Stimulated activated CD8-positive, alpha-beta memory T cell treated with anti-CD3 and anti-CD28 coated beads, Interleukin-2, amount 100 ng/mL, for 1 hour (primary cell): ENCODE measurements at places on chromosomes 5 and 9.

DNA sequence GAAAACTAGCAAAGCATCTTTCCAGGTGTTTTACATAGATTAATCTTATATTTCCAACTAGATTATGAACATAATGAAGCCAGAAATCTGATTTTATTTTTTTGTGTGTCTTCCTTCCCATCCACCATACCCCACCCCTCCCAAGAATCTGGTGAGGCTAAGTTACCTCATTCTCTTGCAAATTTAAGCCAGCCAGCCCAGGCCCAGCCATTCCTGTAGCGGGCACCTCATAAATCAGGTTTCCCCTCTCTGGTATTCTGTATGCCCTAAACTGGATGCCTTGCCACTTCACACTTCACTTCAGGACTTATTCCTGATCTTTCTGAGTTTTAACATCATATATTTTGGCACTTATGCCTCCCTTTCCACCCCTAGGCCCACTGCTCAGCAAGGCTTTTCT lies 21.8 kb downstream of the C9 start:
- no peak for DNase-seq

DNA sequence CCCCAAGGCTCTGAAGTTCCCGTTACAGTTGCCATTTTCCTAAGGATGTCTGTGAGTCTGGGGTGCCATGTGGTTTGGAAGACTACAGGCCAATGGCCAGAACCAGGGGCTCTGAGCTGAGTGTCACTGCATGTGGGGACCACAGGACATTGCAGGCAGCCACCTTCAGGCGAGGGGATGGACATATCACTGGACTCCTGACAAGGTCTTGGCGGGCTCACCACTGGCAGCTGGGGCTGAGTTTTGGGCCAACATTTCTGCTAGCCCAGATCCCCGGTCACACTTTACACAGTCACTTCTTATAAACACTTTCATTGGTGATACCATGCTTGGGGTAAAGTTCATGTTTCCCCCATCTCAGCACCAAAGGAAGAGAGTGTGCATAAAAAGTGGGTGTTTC lies 109.8 kb downstream of the RASGRF2 start:
- no peak for DNase-seq

DNA sequence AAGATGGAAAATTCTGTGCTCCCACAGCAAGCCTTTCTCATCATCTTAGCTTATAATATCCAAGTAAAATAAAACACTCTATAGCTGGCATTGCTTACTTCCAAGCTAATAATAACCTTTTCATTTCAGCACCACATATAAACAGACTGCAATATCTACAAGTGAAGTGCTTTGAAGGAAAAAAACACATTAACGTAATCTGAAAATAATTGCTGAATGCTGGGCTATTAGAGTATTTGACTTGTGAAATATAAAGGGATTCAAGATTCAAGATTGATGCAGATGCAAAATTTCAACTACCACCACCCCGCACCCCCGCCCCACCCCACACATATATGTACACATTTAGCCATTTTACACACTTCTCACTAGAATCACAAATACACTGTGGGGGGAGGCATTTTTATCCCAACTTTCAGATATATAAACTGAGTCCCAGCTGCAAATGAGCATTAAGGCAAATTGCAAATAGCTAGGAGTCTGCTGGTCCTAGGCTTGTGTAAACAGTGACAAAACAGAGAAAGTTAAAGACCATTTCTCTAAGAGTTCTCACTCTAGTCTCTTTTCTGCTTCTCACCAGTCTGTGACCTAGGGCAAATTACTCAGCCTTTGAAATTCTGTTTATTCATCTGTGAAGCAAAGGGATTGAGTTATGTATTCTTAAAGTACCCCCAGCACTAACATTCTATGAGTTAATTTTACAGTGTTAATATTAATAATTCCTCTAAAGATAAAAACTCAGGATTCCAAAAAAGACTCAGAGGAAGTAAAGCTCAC lies 489.4 kb downstream of the PRELID2 start:
- DNase-seq: no peak

DNA sequence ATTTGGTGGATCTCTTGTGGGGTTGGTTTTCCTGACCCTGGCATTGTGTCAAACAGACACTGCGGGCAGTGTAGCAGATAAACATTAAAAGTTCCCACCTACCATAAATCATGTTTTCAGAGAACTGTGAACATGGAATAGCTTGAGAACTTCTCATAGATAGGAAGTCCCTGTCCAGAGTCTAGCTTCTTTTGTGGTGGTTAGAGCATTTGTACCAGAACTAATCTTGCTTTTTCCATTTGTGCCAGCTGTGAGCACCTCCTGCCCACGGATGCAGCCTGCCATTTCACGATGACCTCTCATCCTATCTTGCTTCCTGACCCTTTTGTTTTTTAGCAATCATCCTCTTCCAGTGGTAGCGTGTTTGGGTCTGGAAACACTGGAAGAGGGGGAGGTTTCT lies 61.4 kb downstream of the FAM78A start:
- DNase-seq: no peak

DNA sequence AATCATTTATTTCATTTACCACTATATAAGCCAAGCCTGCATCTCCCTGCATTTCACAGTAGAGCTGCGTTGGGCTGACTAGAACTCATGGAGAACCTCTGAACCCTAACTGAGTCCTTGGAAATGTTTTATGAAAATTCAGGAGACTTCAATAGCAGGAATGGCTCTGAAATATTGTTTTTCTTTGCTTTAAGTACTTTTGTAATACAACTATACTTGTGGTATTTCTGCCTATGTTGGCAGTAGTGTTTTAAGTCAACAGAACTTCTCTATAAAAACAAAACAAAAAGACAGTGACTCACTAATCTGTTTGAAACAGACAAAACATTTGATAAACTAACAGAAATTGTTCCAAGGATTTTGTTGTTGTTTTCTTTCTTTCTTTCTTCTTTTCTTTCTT lies 489.2 kb upstream of the MEF2C start:
- DNase-seq: no peak

DNA sequence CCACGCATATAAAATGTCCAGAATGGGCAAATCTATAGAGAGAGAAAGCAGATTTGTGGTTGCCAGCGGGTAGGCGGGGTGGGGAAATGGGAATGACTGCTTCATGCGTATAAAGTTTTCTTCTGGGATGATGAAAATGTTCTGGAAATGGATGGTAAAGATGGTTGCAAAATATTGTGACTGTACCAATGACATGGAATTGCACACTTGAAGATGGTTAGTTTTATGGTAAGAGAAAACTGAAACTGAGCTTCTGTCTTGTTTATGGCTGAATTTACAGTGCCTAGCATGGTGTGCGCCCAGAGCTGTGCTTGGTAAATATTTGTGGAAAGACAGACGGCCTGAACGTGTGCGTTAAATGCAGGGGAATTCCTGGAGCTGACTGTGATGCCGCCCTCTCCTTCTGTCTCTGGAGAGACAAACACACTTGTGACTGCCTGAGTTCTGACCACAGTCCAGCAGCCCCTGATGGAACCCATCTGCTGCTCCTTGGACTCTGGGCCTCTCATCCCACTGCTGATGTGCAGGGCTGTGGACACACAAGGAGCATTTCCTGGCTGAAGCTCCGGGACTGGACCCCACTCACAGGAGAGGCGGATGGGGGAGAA lies 8.6 kb upstream of the PTGES start:
- no peak for DNase-seq

- DNase-seq: no peak
These were observed 590.9 kb upstream of the ZNF608 start for GRCh38 chr5:125337294-125337693.

DNA sequence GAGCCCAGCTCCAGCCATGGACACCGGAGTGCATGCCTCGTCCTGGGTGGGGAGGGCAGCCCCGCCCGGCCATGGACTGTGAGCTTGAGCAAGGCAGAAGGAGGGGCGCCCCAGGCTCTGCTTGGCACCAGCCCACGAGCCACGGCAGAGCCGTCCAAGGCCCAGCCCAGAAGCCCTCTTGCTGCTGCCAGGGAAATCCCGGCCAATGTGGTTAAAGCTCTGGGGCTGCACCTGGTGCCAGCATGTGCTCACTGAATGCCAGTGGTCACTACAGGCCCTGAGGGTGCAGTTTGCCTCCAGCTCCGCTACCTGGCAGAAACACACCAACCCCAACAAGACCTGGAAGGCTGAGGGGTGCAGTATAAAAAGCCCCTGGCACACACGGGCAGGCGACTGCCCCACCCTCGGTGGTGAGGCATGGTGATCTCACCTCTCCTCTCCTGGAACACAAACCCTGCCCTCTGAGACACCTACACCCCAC lies 11.8 kb downstream of the BRD3 start:
- DNase-seq: no peak

DNA sequence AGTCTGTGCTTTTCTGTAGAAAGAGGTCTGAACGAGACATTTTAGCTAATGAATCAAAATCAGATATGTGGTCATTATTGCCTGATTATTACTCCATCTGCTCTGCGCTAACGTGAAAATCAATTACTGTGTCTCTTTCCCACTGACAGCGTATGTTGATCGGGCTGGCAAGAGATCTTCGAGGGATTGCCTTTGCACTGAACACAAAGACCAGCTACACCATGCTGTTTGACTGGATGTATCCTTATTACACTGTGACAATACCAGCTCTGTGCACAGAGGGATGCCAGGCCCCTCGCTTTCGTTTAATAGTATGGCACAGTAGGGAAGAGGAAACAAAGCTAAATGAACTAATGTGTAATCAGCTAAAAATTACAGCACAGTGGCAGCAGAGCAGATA lies 103.7 kb upstream of the TLX3 start:
- DNase-seq: no peak

DNA sequence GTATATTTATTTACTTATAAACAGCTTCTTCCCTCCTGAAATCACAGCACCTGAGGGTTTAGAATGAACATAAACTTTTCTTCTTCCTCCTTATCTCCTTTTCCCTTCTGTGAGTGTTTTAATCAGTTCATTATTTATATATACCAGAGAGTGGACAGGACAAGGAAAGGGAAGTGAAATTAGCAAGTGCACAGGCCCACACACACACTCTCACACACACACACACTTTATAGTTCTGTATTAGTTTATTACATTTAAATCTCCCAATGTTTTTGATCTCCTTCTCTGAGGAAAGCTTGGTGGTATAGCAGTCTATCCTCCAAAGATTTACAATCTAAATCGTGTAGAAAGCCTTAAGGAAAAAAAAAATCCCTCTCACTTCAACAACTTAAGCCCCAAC lies 353.5 kb downstream of the NDUFS4 start:
- no peak for DNase-seq

GRCh38 chr9:74777136-74777879 lies 110.4 kb downstream of the TRPM6 start:
- peak; percentile 38 for DNase-seq

GRCh38 chr5:14684757-14685156 lies 20.2 kb downstream of the OTULIN start:
- DNase-seq: no peak

DNA sequence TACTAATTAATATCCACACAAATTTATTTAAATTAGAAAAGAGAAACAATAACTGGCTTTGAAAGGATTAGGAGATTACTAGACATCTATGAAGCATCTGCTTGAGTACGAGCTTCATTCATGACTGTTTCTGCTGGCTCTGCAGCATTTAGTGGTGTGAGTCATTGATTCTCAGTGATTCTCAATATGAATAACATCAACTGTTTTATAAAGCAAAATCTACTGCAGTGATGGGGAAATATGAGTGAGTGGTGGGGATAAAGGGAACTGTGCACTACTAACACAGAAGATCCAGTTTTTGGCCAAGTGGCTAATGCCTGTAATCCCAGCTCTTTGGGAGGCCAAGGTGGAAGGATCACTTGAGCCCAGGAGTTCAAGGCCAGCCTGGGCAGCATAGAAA lies 8.4 kb downstream of the FNBP1 start:
- no peak for DNase-seq

GRCh38 chr5:74063821-74064220 lies 437.8 kb downstream of the ARHGEF28 start:
- no peak for DNase-seq

DNA sequence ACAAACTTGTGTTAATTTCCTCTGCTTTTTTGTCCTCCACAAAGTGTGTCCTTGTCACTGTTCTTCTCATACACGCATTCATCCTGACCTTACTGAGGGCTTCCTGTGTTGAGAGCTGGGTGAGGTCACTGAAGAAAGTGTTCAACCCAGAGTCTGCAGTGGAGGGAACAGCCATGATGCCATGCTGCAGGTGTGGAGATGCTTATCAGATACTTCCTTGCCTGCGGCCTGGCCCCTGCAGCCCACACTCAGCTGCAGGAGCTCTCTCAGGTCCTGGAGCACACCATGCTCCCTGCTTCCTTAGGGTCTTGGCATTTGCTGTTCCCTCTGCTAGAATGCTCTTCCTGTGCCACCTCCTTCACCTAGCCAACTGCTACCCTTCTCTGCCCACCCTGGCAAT lies 108.1 kb upstream of the SPRY4 start:
- peak; percentile 10 for DNase-seq

DNA sequence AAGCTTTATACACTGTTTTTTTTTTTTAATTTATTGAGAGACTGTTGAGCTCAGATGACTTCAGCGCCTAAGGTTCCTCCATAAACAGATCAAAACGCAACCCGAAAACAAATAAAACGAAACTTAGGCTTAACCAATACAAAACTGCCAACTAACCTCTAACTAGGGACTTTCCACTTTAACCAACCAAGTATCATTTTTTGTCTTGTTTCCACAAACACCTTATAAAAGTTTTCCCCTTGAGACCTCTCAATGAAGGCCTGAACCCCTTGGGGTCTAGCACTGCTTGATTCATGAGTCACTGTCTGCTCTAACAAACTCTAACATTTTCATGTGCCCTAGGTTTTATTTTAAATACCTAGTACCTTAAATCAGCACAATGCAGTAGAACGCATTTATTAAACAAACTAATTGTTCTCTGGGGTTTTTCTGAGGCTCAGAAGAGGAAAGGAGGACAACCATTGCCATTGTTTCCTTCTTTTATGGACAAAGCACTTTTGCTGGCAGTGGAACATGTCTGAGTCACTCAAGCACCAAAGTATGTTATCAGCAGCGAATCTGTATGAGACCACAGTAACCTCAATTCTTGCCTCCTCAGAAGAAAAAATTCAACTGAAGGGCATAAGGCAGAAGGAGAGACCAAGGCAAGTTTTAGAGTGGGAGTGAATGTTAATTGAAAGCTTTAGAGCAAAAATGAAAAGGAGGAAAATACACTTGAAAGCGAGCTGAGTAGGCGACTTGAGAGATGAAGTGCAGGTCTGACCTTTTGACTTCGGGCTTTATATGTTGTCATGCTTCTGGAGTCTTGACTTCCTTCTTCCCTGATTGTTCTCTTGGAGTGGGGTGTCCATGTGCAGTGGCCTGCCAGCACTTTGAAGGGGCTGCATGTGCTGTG lies 97.7 kb upstream of the HCN1 start:
- no peak for DNase-seq

DNA sequence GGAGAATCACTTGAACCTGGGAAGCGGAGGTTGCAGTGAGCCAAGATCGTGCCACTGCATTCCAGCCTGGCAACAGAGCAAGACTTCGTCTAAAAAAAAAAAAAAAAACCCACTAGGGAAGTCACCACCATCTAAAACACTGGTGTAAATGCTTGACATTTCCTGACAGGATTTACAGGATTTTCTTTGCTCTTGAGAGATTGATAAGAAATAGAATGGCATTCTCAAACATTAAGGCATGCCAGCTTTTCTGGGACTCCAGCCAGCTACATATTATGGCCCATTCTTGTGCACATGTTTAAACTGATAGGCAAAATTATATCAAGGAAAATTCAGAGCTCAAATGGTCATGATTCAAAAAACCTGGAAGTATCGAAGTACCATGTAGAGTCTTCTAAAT lies 28.7 kb downstream of the GTF3C4 start:
- no peak for DNase-seq
